Brain (organoid and tissue), 16 donors: ENCODE measurements at places on chromosomes 6 and 20.

- no peak for DNase-seq
Measured at GRCh38 chr6:32109114-32109764, at the start of gene TNXB. TSS of gene TNXB (minus strand) at chr6:32109338. CDS start at chr6:32098198, 11,140 bp downstream.

DNA sequence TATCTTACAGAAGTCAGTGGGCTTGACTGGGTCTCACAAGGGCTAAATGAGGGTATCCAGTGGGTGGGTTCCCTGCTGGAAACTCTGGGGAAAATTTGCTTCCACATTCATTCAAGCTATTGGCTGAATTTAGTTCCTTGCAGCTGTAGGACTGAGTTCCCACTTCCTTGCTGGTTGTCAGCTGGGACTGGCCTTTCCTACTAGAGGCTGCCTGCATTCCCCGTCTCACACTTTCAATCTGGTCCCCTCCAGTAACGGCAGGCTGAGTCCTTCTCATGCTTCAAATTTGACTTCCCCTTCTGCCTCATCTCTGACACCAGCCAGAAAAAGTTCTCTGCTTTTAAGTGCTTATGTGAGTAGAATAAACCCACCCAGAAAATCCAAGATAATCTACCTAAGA, 4.4 kb downstream of the CSNK2A1 start:
- DNase-seq, result no peak

- DNase-seq, result no peak
Measured at GRCh38 chr6:160742090-160742489, 40.0 kb downstream of the PLG start.

DNA sequence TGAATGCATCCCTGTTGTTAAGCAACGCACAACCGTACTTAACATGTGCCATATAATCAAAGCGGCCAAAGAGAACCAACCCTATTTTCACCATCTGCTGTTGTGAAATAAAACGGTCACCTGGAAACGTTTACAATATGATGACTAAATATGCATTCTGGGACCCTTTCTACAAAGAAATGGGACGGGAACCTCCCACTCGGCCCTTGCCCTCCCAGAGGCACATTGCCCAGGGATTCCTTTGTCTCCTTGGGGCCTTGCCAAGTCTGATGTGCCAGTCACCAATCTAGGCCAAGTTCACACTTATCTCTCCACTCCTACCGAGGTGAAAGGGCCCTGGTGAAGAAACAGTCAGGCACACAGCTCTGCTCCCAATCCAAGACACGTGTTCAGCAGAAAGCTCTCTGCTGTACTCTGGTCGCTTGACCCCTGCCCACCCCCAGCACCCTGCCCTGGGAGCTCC, 427.4 kb upstream of the JARID2 start:
- no peak for DNase-seq

DNA sequence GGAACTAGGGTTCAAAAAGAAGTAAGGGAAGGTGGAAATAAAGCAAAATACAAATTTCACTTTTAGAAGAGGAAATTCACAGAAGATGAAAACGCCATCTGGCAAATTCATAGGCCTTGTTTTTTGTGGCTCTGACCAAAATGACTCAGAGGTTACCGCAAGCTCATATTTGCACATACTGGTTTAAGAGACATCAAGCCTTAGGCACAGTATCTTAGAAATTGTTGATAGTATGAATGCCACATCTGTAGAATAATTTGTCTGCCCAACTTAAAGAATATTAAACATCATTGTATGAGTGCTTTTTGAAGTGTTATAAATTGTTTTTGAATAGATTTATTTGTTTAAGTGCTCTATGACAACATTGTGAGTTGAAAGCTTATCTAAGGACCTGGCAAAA, 10.6 kb downstream of the TAAR1 start:
- DNase-seq, result no peak

- DNase-seq, result no peak
Measured at GRCh38 chr20:57213291-57213690, 53.1 kb downstream of the BMP7 start.

GRCh38 chr20:18543932-18544331, 23.3 kb upstream of the SMIM26 start:
- DNase-seq, result peak; percentile 18

- peak; percentile 79 for DNase-seq
Measured at GRCh38 chr6:15512126-15512525, 150.7 kb downstream of the DTNBP1 start.

- DNase-seq, result no peak
Measured at GRCh38 chr20:36408219-36408618, 102.1 kb downstream of the DLGAP4 start.

DNA sequence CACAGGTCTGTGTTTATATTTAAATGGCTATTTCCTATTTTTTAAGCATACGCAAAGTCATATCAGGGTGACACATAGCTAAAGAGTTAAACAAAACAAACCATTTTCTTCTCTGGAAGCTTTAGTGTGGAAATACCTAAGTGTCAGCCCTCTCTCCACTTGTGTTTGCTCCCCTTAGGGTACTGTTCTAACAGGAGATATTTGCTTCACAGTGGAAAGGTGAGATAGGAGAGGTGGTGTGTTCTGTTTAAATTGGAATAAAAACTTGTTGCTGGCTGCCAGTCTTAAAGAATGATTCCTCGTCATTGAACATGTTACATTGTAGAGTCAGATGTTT, 18.9 kb downstream of the PHACTR2 start:
- DNase-seq, result no peak

- no peak for DNase-seq
Measured at GRCh38 chr6:39061588-39061987, 13.0 kb downstream of the GLP1R start.

DNA sequence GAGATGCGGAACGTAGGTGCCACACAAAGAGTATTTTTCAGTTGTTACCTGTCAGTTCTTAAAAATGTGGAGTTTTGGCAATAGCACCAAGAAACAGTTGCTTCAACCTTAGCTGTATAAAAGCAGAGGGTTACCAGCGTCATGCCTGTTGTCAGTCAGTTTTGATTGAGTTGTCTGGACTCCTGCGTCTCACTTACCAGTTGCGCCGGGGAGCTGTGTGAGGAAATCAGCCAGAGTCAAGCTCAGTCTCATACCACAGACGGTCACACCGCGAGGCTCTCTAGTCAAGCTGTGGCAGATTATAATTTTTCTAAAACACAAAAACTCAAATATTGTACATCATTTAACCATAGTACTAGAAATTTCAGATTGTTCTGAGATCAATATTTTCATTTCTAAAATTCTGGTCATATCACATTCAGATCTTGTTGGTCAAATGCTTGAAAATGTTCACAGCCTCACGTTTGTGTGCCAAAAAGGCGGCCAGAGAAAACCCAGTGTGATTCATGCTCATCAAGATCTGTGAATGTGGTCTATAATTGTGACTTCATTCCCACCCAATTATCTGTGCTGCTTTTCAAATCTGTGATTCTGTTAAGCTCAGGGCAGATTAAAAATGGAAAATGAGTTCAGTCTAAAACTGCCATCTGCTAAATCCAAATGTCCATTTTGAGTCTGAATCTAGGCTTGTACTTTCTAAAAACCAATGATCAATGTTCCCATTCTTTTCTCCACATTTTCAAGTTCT, 37.5 kb downstream of the SASH1 start:
- DNase-seq, result no peak

DNA sequence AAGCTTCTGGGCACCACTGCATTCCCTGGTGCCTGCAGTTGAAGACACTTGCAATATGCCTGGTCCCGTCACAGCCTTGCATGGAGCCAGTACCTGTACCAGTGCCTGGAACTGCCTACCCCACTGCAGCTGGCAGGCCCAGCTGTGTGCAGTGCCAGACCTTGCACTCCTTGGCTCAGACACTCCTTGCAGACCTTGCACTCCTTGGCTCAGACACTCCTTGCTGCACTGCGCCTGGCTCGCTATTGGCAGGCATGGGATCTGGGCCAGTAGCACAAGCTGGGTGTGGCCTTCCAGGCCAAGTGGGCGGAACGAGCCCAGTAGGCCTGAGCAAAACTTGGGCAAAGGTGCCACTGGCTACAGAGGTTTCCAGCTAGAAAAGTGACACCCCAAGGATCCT, 1189.1 kb downstream of the GRIK2 start:
- DNase-seq, result no peak

DNA sequence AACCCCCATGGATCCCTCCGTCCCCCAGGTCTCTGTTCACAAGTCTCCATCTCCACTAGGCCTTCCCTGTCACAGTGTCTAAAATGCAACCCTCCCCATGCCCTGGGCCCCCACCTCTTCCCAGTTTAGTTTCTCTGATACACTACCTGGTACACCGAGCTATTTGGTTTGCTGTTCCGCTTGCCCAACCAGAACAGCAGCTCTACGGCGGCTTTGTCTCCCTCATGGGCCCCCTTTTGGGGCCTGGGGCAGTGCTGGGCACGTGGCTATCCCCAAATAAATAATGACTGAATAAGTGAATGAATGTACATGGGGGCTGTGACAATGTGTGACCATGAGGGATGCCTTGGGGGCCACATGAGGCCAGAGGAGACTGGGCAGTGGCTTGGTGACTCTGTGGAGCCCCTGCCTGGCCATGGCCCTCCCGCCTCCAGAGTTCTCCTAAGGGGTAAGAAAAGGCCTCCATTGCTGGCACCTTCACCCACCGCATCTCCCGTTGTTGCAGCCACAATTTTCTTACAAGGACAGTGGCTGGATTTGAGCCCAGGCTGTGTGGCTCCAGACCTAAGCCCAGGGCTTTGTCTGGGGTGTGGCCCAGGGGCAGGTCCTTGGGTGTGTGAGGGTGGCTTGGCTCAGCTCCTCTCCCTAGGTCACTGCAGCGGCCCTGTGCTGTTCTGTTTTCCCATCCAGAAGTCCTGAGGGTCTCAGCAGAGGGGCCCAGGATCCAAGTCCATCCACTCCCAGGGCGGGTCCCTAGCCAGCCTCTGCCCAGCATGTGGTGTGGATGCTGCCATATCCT, 408.5 kb upstream of the SULF2 start:
- DNase-seq, result no peak
